ENCODE measurements at places on chromosomes 6 and 20.
A peak's percentile ranks its signal among the peaks of the same experiment; 100 is the strongest.

DNA sequence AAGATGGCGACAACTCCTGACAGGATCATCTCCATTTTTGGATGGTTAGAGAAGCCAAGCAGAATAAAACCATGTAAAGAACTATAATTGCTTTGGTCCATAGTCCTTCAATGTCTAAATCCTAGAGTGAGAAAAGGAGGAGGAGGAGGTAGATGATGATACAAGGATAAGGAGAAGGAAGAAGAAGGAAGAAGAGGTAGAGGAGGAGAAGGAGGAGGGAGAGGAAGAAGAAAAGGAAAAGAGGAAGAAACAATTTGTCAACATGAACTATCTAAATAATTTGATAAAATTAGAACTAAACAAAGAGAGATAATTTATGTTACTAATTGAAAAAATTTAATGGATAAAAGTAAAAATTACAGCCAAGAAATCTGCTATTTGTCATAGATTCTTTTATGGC lies at the start of gene OR2W1:
Gene OR2W1, minus strand, starts transcription at position 101 of the 400 bp plus-strand sequence. Its CDS starts 0 bp downstream, at position 101.
- DNase-seq: no peak

DNA sequence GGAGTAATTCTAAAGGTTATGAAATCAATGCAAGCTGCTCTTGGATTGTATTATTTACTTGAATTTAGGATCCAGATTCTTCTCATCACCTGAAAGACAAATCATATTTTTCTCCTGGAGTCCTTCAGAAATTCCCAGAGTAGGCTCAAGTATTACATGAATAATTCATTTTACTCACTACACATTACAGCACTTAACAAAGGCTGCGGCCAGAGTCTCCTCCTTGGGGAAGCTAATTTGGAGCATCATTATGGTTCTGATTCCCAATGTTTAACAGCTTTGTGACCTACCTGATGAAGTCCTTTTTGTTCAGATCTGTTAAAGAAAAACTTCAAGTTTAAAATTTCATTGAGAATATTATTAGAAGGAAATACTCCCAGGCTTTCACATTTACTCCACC lies 28.7 kb downstream of the GRIK2 start:
- DNase-seq: no peak

DNA sequence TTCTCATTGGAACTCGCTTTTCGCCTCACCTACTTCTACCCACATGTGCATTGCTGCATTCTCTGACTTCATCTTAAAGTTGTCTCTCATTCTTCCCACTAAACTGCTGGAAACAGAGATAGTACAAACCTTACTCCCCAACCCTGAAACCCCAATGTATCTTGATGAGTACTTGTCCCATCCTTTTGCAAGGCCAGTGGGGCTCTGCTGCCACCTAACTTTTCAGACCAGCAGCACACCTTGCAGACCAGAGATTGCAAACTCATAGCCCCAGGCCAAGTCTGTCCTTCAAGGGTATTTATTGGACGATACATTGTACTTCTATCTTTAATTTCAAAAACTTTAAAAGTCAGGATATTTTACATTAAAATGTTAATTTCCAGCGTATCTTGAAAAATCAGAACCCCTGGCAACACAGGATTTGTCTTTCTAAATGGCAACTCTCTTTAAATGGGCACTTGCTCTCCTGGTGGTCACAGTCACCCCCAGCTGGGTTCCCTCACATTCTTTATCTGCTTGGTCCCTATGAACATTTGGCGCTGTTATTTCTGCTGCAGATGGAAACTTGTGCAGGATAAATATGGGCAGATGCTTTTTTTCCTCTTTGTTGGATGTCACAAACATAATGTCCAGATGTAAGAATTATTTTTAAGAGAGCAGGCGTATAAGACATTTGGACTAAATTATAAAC lies 83.9 kb downstream of the SOD2 start:
- DNase-seq: no peak

DNA sequence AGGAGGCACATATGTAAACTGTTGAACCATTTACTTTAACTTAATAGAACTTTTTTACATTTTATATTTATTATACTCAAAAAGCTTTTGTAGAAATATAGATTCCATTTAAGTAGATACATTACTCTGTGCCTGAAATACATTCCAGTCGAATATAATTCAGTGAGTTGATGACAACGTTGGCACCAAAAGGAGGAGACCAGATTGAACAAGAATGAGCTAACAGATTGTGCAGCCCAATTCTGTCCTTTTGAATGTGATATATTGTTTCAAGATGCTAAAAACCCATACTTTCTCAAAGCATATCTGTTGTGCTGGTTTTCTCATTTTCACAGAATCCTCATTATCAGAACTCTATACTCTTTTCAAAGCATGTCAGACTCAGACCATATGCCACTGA lies 147.4 kb upstream of the SIM1 start:
- DNase-seq: no peak

- no peak for DNase-seq
Observed at GRCh38 chr6:112251171-112251875, 3.0 kb downstream of the LAMA4 start.

DNA sequence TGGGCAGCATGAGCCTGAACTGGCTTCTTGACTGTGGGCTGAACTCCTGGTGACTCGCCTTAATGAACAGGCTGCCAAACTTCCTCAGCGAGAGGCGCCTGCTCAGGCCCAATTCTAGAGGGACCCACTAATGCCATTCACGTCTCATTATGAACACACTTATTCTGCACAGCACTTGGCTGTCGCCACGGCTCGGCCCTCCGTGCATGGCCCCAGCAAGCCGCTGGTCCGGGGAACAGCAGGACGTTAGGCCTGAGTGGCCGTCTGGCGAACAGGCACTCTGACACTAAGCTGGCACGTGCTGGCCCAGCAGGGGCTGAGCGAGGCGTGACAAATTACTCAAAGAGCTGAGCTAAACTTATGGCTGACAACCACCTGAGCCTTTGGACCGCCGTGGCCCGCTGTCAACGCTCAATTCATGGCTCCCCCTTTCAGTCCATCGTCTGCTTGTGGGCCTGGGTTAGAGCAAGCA lies 45.9 kb downstream of the INSM1 start:
- DNase-seq: no peak

DNA sequence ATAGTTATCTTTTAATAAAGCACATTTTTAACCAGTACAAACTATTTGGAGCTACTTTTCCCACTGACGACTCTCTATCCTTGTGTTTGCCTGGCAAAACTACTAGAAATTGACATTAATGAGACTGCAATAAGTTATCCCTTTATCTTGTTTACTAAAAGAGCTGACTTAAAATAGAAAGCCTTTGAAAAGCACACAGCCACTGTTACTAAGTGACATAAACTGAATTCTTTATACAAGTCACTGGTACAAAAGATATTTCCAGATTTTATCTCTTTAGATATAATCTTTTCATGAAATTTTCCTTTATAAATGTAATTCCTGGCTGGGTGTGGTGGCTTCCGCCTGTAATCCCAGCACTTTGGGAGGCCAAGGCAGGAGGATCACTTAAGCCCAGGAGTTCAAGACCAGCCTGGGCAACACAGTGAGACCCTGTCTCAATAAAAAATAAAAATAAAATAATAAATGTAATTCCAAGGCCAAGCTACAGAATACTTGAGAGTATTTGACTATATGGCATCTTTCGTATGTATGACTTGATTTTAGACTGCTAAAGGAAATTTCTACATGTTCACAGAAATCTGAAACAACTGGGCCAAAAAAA lies 9.5 kb downstream of the MBOAT1 start:
- DNase-seq: no peak

DNA sequence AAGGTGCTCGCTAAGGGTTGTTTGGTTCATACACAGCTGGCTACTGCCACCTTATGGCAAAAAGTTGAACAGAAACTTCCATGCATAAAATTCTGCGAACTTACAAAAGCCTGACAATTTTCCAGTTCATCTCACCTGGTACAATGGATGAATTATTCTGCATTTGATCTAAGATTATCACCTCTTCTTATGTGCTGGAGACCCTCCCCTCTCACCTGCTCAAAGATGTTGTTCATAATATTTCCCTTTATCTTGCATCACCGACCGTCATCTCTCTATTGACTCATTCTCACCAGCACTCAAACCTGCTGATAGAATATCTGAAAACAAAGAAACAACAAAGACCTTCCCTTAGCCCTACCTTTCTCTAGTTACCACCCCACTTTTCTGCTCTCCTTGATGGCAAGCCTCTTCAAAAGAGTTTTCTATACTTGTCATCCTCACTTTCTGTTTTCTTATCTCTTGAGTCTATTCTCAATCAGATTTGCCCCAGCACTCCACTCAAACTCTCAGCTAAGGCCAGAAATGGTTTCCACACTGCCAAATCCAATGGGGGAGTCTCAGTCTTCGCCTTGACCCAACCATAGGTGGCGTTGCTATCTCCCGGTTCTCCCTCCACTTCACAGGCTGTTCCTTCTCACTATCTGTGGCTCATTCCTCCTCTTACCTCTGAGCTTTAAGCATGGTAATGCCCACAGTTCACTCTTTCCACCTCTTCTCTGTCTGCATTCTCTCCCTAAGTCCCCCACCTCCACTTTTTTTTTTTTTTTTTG lies 25.8 kb downstream of the SNRNP48 start:
- no peak for DNase-seq

DNA sequence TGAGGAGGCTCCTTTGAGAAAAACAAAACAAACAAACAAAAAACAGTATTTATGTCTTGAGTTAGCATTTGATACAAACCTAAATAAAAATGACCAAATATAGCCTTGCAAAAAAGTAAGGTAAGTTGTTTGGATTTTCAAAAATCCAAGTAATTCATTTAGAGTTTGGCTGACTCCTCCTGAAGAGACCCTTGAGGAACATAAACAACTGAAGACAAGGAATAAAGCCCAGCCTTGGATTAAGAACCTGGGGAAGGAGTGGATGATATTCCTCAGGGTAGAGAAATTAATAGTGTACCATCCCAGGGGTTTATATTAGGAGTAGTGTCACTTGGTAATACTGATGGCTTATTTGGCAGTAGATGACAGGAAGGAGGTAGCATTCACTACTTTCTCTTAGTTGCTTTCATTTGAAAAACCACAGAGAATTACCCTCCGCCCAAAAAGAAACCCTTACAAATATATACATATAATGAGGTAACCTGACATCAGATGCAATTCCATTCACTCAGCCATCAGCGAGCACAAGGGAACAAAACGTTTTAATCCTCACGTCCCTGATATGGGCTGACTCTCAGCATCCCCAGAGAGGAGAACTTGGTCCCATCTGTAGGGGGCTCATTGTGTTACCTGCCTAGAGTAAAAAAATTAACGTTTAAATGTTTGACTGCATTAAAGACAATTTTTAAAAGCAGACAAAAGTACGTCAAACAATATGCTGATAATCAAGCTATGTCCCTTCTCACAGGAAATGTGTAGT lies 57.0 kb downstream of the SOBP start:
- no peak for DNase-seq

DNA sequence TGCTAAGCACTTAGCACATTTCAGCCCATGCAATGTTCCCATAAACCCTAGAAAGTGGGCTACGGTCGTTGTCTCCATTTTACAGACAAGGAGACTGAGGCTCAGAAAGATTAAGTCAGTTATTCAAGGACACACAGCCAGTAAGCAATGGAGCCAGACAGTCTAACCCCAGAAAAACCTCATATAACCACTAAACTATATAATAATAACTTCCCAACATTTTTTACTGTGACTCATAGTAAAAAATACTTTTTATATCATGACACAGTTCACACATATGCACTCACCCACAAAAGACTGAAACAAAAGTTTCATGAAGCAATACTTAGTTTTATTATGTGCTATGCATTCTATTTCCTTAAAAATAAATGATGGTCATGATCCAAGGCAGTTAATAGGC lies 66.2 kb upstream of the EYA2 start:
- no peak for DNase-seq

- no peak for DNase-seq
Observed at GRCh38 chr6:167826896-167827582, at the start of gene AFDN. AFDN (plus strand) TSS chr6:167826911; CDS start chr6:167827133, 222 bp downstream.

DNA sequence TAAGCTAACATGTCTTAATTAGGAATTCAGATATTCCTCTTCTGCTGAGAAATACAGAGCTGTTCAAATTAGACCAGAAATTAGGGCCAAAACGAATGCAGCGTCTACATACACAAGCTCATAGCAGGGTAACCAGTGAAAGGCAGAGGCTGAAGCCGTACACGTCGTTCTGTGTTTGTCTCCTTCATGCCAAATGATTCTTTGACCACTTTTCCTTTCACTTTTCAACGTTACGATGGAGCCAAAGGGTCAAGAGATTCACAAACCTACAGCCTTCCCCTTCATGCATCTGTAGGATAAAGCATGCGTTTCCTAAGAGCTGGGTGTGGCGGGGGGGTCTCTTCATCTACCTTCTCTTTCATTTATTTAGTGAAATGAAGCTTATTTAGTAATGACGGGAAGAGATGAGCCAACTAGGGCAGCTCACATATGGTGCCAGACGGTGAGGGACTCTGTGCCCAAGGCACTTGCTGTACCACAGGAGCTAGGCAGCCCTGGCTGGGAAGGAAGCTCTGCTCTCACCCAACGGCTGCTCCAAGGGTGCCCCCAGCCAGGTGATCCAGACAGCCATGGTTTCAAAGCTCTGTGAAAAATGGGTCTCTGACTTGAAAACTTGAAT lies 178.0 kb downstream of the ATXN1 start:
- no peak for DNase-seq

DNA sequence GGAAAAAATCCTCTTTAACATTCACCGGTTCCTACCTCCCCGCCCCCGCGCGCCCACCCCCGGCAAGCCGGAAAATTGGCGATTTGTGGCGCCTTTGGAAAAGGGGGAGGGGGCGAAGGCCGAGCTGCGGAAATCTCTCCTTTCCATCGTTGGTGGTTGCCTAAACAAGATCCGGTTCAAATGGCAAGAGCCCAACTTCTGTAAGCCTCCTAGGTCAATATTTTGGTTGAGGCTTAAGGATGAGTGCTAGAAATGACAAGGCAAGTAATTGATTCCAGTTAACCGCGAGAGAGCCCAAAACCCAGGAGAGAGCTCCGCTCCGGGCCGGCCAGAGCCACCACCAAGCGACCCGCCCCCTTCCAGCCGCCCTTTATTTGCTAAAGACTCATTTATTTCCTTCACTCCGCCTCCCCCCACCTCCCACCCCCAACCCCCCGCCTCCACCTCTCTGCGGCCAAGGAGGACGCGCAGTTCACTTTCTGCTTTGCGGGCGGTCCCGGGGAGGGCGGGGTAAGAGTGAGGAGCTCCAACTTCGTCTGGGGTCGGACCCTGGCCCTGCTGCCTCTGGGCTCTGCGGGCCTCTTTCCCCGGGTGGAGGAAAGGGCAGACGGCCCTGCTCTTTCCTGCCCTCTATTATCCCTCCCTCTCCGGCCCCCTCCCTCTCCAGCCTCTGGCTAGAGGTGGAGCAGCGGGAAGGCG lies 838 bp upstream of the NKX2-2 start:
- DNase-seq: no peak

- peak; percentile 24 for DNase-seq
Observed at GRCh38 chr6:33771146-33772081, 17.5 kb downstream of the LEMD2 start.

GRCh38 chr6:159833556-159833955 lies 33.5 kb downstream of the PNLDC1 start:
- DNase-seq: no peak

- no peak for DNase-seq
Observed at GRCh38 chr6:157151989-157152388, 171.3 kb downstream of the TMEM242 start.
